ENCODE measurements at places on chromosomes 2 and 18.

DNA sequence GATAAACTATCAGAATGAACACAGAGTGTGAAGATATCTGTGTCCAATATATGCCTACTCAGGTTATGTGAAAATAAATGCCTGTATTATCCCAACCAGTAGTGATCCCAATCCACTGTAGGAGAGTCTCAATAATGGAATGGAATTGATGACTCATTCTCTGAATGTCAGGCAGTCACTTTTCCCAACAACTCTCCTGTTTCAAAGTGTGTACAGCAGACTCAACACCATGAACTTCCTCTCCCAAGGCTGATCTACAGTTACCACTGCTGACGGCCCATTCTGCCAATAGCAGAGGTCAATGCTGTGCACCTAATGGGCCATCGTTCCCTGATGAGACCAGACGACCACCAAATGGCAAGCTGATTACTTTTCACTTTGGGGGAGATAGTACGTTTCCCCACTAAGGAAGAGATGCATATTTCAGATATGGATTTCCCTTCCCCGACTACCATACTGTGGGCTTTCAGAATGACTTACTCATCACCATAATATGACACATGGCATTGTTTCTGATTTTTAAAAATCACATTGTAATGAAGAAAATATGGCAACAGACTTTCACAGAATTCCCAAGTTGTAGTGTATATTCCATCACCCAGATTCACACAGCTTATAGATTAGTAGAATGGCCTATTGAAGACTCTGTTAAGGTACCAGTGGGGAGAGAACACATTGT, 601.7 kb upstream of the VRK2 start:
- no peak for DNase-seq

GRCh38 chr2:10502803-10503107, 54.6 kb upstream of the ODC1 start:
- no peak for DNase-seq

DNA sequence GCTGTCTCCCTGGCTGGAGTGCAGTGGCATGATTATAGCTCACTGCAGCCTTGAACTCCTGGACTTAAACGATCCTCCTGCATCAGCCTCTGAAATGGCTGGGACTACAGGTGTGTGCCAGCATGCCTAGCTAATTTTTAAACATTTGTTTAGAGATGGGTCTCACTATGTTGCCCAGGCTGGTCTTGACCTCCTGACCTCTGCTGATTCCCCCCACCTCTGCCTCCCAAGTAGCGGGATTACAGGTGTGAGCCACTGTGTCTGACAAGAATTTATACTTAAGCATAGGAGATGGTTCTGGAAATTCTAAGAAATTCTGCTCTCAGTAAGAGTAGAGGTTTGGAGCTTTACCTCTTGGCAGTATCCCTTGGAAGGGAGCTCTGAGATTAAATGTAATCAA, 18.2 kb downstream of the MTHFD2 start:
- DNase-seq = no peak

- no peak for DNase-seq
Observed at GRCh38 chr2:53452957-53453748, 314.5 kb upstream of the CHAC2 start.

- DNase-seq = no peak
Observed at GRCh38 chr18:28256166-28256565, 79.2 kb upstream of the CDH2 start.

- DNase-seq = no peak
Observed at GRCh38 chr2:62814123-62814522, 108.6 kb downstream of the EHBP1 start.

- DNase-seq = no peak
Observed at GRCh38 chr2:138621139-138621538, 119.6 kb downstream of the SPOPL start.

DNA sequence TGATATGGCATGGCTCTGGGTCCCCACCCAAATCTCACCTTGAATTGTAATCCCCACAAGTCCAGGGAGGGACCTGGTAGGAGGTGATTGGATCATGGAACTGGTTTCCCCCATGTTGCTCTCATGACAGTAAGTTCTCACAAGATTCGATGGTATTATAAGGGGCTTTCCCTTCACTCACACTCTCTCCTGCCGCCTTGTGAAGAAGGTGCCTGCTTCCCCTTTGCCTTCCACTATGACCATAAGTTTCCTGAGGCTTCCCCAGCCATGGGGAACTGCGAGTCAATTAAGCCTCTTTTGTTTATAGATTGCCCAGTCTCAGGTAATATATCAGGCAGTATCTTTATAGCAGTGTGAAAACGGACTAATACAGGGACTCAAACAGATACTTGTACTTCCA, 50.4 kb upstream of the ZNF532 start:
- DNase-seq = no peak

All from stimulated activated CD4-positive, alpha-beta T cell treated with anti-CD3 and anti-CD28 coated beads, Interleukin-1b, Interleukin-23, amount 100 ng/mL, for 4 hours (primary cell).